ENCODE measurements at places on chromosomes 7 and 10.

- no peak for DNase-seq
Measured at GRCh38 chr10:83647526-83647925, 491.8 kb upstream of the GHITM start.

DNA sequence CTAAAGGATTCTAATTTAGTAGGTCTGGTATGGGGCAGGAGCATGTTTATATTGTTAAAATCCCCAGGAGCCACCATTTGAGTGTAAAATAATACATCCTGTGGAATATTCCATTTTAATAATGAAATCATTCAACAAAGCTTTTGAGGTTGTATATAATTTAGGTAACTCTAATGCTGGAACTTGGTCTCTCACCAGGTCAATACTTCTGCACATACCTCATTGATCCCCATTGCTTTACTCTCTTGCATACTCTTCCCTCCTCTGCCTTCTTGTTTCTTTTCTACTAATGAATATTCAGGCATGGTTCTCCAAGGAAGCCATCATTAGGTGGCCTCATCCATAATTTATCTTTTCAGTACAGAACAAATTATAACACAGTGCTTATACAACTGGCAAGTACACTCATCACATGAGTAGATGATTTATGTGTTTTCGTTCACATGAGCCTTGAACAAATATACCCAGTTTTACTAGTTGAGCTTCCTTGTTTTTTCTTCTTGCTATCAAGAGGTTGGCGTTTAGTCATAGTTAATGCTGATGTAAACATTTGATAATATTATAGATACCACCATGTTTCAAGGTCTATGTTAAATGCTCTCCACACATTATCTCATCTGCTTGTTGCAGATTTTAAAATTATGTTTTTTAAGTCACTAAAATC, 7.2 kb downstream of the PALS2 start:
- no peak for DNase-seq

DNA sequence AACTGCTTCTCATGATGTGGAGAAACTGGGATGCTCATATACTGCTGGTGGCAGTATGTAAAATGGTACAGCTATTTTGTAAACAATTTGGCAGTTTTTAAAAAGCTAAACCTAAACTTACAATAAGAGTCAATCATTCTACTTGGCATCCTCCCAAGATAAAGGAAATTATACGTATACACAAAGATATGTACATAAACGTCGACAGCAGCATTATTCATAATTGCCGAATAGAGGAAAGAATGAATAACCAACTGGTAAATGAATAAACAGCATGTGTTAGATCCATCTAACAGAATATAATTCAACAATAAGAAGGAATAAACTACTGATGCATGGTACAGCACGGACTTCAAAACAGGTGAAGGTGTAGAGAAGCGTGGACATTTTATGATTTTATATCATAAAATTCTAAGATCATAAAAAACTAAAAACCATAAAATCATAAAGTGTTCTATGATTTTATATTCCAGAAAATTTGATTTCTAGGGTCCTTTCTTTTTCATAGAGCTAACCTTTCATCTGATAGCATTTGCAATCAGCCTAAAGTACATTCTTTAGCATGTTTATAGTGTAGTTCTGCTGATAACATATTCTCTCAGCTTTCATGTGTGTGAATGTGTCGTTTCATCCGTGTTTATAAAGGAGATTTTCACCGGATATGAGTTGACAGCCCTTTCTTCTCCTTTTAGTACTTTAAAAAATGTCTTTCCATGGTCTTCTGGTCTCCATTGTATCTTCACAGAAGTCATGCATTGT, 261.5 kb downstream of the DIP2C start:
- DNase-seq: no peak

DNA sequence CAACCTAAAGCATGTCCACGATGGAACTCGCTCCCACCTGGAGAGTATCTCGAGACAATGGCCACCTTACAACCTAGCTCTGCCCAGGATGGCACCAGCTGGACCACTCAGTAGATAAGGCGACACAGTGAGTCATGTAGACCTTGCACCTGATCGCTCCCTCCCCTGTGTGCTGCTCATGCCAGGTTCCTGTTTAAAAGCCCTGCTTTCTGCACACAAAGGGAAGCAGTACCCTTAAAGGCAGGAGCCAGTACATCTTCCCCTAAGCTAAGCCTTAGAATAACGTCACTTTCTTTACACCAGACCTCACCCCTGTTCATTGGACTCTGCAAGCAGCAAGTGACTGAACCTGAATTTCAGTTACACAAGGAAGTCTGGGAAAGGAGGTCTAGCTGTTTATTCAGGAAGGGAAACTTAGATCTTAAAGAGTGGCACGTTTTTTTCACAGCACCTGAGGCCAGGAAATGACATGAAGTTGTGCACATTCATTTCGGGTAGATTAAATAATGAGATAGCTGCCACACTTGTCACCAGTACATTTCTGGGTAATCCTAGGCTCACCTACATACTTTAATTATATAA, 117.9 kb downstream of the MTPAP start:
- DNase-seq: no peak

DNA sequence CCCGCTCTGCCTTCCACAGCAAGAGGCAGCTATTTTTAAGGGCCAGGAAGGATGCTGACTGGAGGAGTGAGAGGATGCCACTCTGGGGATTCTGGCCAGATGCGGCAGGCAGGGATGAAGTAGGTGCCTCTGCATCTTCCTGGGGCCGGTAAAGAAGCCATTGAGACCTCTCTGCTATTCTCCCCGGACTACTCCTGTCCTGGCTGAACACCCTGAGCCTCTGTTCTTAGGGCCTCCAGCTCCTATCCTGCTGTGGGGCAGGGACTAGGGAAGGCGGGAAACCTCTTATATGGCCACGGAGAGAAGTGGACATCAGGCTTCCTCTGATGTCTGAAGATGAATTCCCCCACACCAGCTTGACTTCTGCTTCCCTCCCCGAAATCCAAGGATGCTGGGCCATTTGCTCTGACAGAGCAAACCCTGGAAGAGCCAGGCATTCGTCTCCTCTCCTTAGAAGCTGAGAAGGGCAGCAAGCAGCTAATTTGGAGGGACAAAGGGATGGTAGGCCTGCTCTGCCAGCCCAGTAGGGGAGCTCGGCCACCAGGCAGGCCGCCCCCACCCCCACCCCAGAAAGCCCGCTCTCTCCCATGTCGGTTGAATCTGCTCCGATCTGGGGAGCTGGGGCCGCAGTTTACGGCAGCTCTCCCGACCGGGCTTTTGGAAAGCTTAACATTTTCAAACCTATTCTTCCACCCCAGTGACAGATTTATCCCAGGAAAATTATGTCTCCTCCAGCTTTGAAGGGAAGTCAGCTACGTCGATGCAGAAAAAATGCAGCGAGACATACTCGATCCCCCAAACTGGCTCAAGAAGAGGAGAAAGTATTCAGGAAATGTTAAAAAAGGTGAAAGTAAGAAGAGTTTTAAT, 2.8 kb downstream of the FGF8 start:
- no peak for DNase-seq

GRCh38 chr7:82153776-82154175, 289.8 kb downstream of the CACNA2D1 start:
- no peak for DNase-seq

DNA sequence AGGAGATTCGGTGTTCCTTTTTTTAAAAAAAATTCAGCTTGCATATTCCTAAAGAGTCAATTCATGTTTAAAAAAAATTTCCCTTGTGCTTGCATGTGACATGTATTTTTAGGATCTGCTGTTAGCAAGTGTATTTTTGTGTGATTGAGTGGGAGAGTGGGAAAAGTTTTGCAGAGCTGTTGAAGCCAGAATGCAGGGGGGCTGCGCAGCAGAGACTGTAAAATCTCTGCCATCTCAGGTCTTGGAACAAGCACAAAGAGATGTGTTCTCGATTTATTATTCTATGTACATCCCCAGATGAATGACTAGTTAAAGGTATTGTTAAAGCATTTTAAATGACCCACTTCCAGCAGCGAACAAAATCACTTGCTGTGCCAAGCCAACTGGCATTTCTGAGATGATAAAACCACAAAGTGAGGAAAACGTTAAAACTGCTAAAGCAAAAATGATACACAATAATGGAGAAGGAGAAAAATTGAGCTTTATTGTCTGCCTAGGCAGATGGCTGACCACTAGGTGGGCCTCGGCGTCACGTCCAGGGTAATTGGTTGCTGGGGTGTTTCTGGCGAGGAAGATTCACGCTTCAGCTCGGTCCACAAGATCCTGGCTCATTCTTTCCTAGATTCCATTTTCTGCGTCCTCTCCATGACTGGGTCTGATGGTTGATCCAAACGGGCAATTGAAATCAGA, 67.0 kb upstream of the ATRNL1 start:
- peak; percentile 17 for DNase-seq

- DNase-seq: no peak
Measured at GRCh38 chr10:77479586-77479985, 158.0 kb downstream of the KCNMA1 start.

DNA sequence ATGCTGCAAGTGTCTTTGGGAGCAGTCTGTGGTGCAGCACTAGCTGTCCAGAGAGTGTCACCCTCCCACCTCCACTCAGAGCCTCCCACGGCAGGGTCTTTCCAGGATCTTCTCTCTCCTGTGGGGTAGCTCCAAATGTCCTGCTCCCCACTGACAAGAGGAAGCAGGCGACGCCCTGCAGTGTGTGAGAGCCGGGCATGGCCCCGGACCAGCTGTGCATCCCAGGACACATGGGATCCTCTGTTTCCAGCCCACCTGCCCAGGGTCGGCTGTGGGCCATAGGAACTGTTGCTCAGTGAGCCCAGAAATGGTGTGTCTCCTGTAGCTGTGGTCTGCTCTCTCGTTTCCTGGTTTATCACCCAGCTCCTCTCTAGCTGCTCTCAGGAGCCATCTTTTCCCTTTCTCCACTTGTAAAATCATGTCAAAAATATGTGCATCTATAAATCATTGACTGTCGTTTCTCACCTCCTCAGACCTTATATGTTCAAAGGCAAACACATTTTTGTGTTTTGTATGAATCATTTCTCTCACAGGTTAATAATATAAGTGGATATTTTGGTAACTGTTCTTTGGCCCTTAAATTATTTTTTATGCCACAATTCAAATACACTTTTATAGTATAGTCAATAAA, 74.9 kb downstream of the VWC2 start:
- DNase-seq: no peak

DNA sequence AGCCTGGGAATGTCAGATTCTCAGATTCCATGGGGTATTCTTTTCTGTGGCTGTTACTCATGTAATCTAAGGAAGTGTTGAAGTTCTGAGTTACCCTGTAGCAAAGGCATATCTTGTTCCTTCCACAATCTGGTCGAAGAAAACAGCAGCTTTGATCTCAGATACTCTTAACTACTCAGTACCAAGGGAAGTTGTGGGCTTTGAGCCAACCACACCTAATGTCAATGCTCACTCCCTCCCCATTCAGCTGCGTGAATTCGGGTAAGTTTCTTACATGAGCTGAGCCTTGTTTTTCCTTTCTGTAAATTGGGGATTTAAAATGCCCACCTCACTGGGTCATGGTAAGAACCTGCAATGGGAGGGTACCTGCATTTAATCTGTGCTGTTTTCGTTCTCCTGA, 52.5 kb downstream of the PTPRN2 start:
- no peak for DNase-seq

DNA sequence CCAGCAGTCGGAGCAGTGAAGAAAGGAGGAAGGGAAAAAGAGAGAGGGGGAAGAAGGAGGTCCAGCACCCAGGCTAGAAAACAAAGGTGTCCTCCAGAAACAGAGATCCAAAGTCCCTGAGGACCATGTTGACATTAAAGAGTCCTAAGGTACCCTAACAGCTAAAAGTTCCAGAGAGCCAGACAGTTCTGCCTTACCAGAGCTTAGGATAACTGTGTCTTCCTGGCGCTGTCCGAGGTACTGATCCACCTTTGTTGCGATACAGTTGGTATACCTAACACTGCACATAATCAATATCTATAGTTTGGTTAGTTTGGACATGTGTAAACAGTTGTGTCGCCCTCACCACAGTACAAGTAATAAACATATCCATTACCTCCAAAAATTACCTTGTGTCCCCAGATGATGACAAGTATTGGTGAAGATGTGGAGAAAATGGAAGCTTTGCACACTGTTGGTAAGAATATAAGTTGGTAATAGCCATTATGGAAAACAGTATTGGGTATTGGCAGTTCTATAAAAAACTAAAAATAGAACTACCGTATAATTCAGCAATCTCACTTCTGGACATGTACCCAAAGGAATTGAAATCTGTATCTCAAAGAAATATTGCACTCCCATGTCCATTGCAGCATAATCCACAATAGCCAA, 59.8 kb downstream of the GRID1 start:
- DNase-seq: no peak

GRCh38 chr7:140940898-140941297, 16.2 kb upstream of the BRAF start:
- DNase-seq: no peak

DNA sequence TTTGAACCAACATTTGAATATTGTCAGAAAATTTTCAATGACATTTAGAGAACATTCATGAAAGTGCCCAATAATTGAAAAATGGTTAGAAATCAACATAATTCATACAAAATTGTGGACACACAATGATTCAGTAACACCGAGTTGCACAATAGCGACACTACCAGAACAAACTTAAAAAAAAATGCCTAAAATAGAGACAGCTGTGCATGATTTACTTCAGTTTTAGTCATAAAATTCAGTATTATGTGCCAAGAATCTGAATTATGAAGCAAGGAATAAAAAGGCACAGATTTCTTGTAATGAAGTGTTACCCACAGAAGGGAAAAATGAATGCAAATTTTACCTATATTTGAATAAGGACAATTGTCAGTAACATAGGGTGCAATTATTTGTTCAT, 396.0 kb downstream of the SEMA3D start:
- no peak for DNase-seq

DNA sequence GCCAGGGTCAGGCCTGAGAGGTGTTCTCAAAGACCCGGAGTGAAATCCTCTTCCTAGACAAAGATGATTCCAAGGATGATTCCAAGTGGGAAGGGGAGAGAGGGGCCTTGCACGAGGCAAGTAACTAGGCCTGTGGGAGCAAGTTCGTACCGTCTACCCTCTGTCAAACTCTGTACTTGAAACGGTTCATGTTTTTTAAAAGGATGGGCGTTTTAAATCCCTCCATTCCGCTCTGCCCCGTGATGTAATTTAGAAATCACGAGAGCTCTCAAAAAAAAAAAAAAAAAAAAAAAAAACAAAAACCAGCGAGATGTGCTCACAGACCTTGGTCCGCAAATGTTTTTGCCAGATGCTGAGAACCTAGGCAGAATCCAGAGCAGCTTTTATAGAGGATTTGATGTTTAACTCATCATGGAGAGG, 114.7 kb upstream of the CARD11 start:
- no peak for DNase-seq

DNA sequence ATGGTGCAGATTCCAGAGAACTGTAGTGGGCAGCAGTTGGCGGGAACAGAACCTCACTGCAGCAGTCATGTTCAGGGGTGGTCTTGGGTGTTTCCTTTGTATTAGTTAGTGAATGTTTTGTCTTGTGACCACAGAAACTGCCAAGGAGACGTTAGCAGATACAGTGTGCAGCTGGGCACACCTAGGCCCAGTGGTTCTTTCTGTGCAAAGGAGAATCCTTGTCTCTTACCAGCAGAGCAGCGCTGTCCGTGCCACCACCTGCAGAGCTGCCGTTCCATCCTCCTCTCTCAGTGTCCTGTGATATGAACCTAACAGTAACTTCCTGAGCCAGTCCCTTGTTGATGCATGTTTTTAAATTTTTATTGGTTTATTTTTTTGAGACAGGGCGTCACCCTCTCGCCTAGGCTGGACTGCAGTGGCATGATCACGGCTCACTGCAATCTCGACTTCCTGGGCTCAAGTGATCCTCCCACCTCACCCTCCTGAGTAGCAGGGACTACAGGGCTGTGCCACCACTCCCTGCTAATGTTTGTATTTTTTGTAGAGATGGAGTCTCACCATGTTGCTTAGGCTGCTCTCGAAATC, 60.6 kb downstream of the WDR37 start:
- DNase-seq: no peak
